H1 (cell line): ENCODE measurements at places on chromosomes 2 and 18. TPM values are rescaled to one million over a fixed set of nuclear protein-coding genes. Genes with fewer than 3 reads are reported as not detected.

The REEP1 gene
- polyA plus RNA-seq, result 0.44 and 0.74 TPM in 2 replicates

The KIF3C gene
- 13.4 and 19.8 TPM in 2 replicates for polyA plus RNA-seq

The VWC2L gene
- polyA plus RNA-seq, result not detected in 2 replicates

The CXCR4 gene
- polyA plus RNA-seq, result 1.9 and 2.8 TPM in 2 replicates

The C2orf80 gene
- polyA plus RNA-seq, result 0.41 and 0.97 TPM in 2 replicates

The GAL3ST2 gene
- 0.14 TPM in 1 of 2 replicates, not detected in the other for polyA plus RNA-seq

The CYP27A1 gene
- 12.9 and 14.7 TPM in 2 replicates for polyA plus RNA-seq

The UGT1A8 gene
- 0.03 TPM in 1 of 2 replicates, not detected in the other for polyA plus RNA-seq

The AGXT gene
- 0.03 TPM in 1 of 2 replicates, not detected in the other for polyA plus RNA-seq

DNA sequence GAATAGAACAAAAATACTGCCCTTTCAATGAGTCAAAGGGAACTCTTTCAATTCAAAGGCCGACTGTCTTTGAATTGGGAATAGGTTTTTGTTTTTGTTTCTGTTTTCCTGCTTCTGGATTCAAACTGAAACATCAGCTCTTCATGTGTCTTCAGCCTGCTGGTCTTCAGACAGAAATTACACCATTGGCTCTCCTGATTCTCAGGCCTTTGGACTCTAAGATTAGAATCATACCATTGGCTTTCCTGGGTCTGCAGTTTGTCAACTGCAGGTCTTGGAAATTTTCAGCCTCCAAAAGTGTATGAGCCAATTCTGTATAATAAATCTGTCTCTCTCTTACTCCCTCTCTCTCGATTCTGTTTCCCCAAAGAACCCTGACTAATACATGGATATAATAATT lies 31.1 kb downstream of the CTLA4 start:
- no peak for DNase-seq

DNA sequence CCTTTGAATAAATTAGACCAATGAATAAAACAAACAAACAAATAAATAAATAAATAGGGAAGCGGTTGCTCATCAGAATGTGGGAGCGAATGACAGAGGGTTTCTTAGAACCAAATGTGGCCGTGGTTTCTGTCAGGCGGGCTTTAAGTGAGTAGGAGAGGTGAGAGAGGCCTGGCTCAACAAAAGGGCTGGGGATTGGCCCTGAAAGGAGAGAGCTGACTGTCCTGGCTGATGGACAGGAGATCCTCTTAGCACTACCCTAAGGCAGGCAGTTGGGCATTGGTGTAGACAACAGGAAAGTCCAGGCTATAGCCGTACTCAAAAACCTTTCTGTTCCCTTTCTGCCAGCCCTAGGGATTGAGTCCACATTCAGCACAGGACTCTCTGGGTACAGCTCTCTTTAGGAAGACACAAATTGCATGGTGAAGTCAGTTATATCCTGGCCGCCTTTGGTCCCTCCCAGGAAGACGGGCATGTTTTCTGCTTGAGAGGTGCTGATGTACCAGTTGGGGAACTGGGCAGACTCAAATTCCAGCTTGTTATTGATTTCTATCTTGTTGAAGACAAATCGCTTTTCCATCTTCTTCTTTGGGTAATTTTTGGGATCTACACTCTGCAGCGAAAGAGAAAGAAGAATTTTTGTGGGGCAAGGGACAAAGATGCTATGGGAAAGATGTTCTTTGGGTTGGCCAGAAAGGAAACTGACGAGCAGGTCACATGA lies 6.5 kb downstream of the IL1B start:
- DNase-seq, result no peak

GRCh38 chr2:12424219-12424618 lies 292.5 kb upstream of the TRIB2 start:
- no peak for DNase-seq

DNA sequence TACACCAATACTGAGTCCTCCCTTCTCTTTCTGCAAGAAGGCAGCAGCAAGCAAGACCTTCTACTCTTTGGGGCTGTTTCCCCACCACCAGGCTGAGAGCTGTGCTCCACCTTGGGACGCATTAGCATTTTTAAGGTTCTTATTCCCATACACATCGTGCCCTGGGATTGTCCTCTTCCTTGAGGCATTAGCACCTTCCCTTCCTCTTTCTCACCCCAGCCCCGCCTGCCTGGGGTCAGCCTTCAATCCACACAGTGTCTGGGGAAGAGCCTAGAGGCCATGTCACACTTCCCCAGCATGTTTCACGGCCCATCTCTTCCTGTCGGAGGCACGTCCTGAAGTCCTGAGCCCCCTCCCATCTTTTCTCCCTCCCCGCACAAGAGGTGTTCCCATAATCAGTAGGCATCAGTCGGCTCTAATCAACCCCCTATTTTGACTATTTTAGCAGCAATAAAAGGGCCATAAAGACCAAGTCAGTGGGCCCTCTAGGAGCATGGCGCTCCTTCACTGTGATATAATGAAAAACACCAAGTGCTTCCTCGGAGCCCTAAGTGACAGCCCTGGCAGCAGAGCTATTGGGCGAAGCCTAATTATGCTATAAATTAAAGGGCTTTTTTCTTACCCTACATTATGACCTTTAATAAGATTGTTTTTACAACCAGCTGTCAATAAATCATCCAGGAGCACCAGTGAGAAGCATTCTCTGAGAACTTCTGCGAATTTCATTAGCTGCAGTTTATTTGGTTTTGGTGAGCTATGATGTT lies 55.0 kb upstream of the PKDCC start:
- no peak for DNase-seq

GRCh38 chr18:36685580-36685979 lies 143.2 kb downstream of the TPGS2 start:
- no peak for DNase-seq

GRCh38 chr2:16824472-16824871 lies 158.8 kb upstream of the CYRIA start:
- no peak for DNase-seq

GRCh38 chr2:198905881-198906612 lies 551.7 kb downstream of the SATB2 start:
- no peak for DNase-seq

- DNase-seq, result no peak
These were observed 800.1 kb downstream of the SATB2 start for GRCh38 chr2:198657512-198658121.

GRCh38 chr2:6506361-6506794 lies 359.3 kb downstream of the CMPK2 start:
- DNase-seq, result no peak

- no peak for DNase-seq
These were observed 16.9 kb downstream of the ZNF236 start for GRCh38 chr18:76839086-76839794.

GRCh38 chr2:10278029-10278762 lies 24.5 kb upstream of the HPCAL1 start:
- no peak for DNase-seq

GRCh38 chr18:10216791-10217190 lies 237.6 kb upstream of the APCDD1 start:
- no peak for DNase-seq

DNA sequence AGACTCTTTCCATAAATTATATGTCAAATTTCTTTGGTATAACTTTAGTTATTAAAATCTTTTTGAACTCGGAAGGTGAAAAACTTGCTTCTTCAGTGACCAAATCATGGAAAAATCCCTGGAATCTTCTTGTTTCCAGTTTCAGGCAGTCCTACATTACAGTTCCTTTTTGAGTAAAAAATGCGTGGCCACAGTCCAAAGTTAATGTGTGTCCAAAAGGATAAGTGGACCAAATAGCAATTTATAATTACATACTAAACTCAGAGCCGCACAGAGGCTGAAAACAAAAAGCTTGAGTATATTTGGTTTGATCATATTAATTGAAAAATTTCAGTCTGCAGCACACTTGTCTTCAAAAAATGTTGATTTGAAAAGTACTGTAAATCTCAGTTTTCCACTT lies 28.4 kb upstream of the DYNC2LI1 start:
- DNase-seq, result no peak

DNA sequence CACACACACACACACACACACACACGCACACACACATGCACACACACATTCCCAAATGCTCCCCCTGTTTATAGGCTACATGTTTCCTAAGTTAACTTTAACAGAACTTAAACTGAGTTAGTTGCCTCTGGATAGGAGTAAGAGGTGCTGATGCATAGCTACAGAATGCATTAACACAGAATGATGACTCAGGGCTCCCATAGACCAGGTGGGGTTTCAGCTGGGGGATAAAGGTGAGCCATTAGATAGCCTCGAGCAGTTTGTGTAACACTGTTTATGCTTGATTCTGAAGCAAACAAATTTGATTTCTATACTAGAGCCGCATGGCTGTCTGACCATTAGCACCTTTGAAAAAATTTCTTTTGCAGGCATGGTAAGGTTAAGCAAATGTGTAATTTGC lies 741.0 kb downstream of the PLCL1 start:
- no peak for DNase-seq

DNA sequence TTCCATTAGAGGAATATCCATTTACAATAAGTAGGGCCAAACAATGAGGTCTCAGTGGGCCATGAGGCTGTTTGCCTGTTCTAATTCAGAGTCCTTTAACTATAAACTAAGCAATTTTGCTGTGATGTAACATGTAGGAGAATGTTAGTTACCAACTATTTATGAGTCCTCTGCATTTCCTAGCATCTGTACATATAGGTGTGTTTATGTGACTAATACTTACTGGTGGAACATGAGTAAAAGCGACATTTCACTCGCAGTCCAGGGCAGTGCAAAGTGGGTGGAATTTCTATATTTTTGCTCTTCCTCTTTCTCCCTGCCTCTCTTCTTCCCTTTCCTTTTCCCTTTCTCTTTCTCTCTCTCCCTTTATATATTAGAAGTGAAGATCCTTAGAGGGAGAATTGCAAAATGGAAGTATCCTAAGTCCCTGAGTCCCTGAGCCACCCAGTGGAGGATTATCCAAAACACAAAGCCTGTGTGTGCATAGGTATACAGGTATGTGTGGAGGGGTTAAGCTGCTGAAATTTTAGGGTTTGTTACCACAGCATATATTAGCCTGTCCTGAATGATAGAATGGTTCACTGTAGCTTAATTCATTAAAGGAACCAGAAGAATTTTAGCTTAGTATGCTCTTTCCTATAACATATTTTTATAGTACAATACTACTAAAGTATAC lies 487.0 kb upstream of the FANCL start:
- DNase-seq, result no peak

- no peak for DNase-seq
These were observed 63.0 kb upstream of the GLI2 start for GRCh38 chr2:120672526-120673204.

- no peak for DNase-seq
These were observed 229.4 kb downstream of the GCA start for GRCh38 chr2:162573288-162573687.
